NCI-H1092 treated with DMSO at 0.1 percent for 48 hours (cell line): ENCODE measurements at places on chromosomes 11 and 22.
A peak's percentile ranks its signal among the peaks of the same experiment; 100 is the strongest.

DNA sequence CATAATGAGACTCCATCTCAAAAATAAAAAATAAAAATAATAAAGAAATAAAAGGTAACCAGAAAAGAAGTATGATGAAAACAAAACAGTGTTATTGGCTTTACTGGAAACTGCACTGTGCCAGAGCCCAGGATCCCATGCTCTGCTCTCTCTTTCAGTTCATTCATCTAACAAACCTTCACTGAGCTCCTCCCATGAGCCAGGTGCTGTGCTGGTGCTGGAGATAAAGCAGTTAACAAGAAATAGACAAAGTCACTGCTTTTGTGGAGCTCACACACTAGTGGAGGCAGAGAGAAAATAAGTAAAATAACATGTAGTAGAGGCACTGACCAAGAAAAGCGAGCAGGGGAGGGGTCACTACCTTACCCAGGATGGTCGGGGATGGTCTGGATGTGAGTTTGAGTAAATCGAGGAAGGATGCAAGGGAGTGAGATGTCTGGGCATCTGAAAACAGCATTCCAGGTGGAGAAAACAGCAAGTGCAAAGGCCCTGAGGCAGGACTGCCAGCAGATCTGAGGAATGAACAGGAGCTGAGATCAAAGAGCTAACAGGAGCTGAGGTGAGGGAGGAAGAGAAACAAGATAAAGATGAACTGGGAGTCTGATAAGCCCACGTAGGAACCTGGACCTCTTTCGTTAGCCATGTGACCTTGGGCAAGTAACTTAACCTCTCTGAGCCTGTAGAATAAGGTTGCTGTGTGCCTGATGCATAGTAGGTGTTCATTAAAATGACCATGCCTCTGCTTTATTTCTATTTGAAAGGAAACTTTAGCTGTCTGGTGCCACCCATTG, 31.3 kb upstream of the CD82 start:
- DNase-seq, result no peak

DNA sequence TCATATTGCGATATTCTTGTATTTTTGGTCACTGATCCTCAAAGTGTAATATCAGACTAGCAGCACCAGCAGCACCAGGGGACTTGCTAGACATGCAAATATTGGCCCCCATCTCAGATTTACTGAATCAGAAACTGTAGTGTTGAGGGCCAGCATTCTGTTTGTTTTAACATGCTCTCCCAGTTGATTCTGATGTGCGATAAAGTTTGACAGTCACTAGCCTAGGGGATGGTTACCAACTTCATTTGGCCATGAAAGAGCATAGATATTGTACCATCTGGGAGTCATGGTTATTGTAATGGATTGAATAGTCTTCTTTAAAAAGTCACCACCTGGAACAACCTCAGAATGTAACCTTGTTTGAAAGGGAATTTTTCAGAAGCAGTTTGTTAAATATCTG, 1090.4 kb upstream of the RAG2 start:
- no peak for DNase-seq

- no peak for DNase-seq
Measured at GRCh38 chr11:7019500-7020182, 505 bp downstream of the ZNF214 start.

- peak; percentile 58 for DNase-seq
Measured at GRCh38 chr22:37198258-37199102, 10.4 kb upstream of the C1QTNF6 start.

DNA sequence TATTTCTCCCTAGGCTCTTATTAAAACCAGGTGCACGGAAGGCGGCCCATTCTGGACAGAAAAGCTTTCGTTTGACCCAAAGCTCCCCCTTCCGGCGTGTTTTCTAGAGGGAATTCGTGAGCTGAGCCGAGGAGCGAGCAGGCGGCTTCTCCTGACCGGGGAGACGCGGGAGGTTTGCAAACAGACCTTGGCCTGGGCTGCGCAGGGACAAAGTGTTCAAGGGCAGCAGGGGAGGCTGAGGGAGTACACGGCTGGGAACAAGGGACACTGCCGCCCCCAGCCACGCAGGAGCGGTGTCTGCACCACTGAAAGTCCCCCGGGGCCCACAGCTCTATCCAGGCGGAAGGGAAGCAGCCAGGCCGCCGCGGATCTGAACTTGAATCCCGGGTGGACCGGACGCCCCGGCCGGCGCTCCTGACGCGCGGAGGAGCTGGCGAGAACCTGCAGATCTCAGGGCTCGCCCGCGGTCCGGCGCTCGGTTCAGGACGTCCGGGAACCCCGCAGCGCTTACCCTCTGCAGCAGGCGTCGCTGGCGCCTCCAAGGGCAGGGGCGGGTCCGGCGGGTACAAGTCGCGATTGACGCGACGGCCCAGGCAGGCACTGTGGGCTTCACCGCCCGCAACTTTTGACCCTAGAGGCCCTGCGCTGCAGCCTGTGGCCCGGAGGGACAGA, 101.9 kb downstream of the WT1 start:
- DNase-seq, result no peak

DNA sequence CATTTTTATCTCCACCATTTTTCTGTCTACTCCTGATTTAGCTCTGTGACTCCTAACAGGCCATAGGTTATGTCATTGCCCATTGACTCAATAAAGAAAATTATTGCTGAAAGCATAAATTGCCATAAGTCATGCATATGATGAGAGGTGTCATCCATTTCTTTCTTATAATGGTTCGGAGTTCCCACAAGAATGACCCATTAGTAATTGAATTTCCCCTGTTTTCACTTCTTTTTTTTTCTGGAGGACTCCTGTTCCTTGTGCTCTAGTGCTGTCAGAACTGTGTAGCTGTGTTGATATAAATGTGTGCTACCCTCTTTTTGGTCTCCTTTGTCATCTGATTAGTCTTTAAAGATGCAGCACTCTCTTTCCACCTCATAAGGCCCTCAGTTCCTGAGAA, 22.9 kb upstream of the CARD18 start:
- DNase-seq, result no peak

- DNase-seq, result no peak
Measured at GRCh38 chr11:67090717-67091116, 28.3 kb upstream of the KDM2A start.

DNA sequence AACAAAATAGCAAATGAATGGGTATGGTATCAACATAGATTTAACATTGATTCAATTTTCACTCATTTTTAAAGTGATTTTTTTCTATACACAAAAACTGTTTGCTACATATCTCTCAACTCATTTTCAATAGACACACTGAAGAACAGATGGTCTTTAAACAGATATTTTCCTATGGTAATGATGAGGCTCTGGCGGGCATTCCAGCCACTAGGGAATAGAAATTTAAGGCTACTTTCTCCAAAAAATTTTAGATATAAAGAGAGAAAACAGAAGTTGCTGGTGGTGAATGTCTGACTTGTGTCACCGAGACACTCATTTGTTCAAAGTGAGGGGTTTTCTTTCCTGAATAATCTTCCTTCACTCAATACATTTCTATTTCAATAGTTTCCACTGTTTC, 693.0 kb downstream of the ETS1 start:
- no peak for DNase-seq
